ENCODE measurements at places on chromosomes 16 and 17. TPM values are rescaled to one million over a fixed set of nuclear protein-coding genes. Genes with fewer than 3 reads are reported as not detected.

GRCh38 chr17:30337393-30337999, 3.6 kb upstream of the TMIGD1 start:
- H3K4me3 ChIP-seq, result no peak overlapping the region
- no peak overlapping the region for H3K27ac ChIP-seq
- DNase-seq, result no peak
- H3K4me1 ChIP-seq, result peaks cover 4% of the 10 kb centered on the region

GRCh38 chr17:74584292-74585060, 7.6 kb downstream of the CD300LD start:
- no peaks in the 10 kb centered on the region for H3K36me3 ChIP-seq
- no peaks in the 10 kb centered on the region for H3K4me1 ChIP-seq
- H3K4me3 ChIP-seq, result no peak overlapping the region
- no peak for DNase-seq

Gene SOST
- not detected for total RNA-seq

DNA sequence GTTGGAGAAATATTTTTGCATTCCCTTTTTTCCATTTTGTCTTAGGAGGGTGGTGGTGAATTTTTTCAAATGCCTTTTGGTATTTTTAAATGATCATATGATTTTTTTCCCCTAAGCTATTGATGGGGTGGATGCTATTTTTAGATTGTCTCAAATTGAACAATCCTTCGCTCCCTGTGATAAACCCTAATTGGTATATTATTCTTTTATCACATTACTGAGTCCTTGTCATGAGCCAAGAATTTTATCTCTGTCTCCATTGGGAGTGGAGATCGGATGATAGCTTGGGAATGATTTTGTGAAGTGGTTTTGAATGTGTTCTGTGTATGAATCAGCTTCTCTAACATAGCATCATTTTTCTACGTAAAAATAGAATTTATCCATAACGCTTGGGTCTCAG, 15.4 kb downstream of the NECAB2 start:
- H3K4me1 ChIP-seq, result no peaks in the 10 kb centered on the region
- H3K36me3 ChIP-seq, result no peaks in the 10 kb centered on the region
- no peak overlapping the region for H3K4me3 ChIP-seq
- H3K27ac ChIP-seq, result no peak overlapping the region
- no peaks in the 10 kb centered on the region for H3K27me3 ChIP-seq

GRCh38 chr16:53541326-53541725, 38.3 kb upstream of the AKTIP start:
- no peaks in the 10 kb centered on the region for H3K27me3 ChIP-seq
- no peak overlapping the region for H3K4me3 ChIP-seq
- no peak overlapping the region for H3K27ac ChIP-seq
- H3K4me1 ChIP-seq, result peaks cover 23% of the 10 kb centered on the region
- no peaks in the 10 kb centered on the region for H3K36me3 ChIP-seq

Gene NPIPB13
- total RNA-seq, result 13.3 TPM

DNA sequence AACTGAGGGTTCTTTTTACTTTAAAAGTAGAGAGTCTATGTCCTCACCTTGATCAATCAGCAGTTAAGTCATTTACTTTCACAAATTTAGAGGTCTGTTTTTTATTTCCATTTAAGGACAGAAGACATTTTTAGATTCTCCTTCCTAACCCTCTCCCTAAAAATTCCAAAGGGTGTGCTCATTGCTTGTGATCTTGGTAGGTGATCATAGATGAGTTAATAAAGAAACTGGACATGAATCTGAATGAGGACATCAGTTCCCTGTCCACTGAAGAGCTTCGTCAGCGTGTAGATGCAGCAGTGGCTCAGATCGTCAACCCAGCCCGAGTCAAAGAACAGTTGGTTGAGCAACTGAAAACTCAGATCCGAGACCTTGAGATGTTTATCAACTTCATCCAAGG, 8.8 kb downstream of the RUNDC1 start:
- no peak for DNase-seq
- H3K4me3 ChIP-seq, result no peak overlapping the region
- no peaks in the 10 kb centered on the region for H3K27me3 ChIP-seq
- peaks cover 27% of the 10 kb centered on the region for H3K36me3 ChIP-seq

GRCh38 chr16:17271687-17272086, 199.1 kb downstream of the XYLT1 start:
- H3K27me3 ChIP-seq, result no peaks in the 10 kb centered on the region
- no peak for DNase-seq
- H3K4me3 ChIP-seq, result no peak overlapping the region
- peaks cover 17% of the 10 kb centered on the region for H3K4me1 ChIP-seq

Gene BHLHA9
- total RNA-seq, result not detected

Gene TMEM220
- 1.5 TPM for total RNA-seq

Gene PRKCB
- 84.8 TPM for total RNA-seq

Gene NPIPA3
- 6.6 TPM for total RNA-seq

DNA sequence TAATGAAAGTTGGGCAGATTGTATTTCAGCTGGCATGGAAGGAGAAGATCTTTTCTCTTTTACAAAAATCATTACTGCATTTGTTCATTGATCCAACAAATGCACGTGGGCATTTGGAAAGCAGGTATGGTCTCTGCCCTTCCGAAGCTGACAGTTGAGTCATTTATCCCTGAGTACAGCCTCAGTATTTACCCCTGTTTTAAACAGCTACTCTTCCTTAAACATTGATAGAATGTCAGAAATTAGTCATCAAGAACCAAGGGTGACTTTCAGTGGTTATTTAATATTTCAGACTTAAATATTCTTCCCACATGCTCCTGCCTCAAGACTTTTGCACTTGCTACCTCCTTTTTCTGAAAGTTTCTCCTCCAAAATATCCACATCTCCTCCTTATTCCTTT, 226.7 kb upstream of the HSBP1 start:
- no peak for DNase-seq
- no peaks in the 10 kb centered on the region for H3K36me3 ChIP-seq
- no peak overlapping the region for H3K4me3 ChIP-seq

- DNase-seq, result no peak
- H3K27ac ChIP-seq, result no peak overlapping the region
- H3K27me3 ChIP-seq, result no peaks in the 10 kb centered on the region
- H3K4me1 ChIP-seq, result no peaks in the 10 kb centered on the region
These were observed 92.4 kb upstream of the HSBP1 start for GRCh38 chr16:83715217-83715920.

All from naive thymus-derived CD4-positive, alpha-beta T cell (primary cell).